KBM-7 (cell line): ENCODE measurements at places on chromosomes 11 and 22.

- DNase-seq, result no peak
Measured at GRCh38 chr11:33860926-33861325, 30.9 kb downstream of the LMO2 start.

GRCh38 chr11:27277843-27278242, 85.2 kb downstream of the CCDC34 start:
- no peak for DNase-seq

GRCh38 chr22:27116312-27117086, 459.1 kb downstream of the MIAT start:
- DNase-seq, result no peak

GRCh38 chr22:17476838-17477237, 86.5 kb upstream of the SLC25A18 start:
- no peak for DNase-seq

DNA sequence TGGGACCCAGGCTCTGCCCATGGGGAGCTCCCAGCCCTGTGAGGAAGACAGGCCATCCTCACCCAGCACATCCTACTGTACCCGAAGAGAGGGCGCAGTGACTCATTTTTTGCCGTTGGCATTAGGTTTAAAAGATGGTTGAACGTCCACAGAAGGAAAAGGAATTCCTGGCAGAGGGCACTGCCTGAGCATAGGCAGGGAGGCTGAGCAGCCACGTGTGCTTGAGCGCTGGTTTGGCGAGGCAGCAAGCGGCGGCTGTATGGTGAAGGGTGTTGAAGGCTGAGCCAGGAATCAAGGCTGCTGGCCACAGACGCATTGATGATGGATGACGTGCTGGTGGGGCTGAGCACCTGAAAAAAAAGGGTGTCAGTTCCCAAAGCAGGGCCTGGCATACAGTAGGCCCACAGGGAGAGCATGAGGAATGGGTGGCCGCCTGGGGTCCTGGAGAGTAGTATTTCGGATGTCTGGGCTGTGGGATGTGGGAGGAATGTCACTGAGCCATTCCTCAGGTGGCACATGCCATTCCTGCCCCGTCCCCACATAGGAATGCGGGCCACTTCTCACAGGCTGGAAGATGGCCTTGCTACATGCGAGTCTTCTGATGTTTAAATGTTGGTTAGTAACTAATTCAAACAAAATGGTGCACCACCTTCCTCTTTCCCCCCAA, 112.5 kb downstream of the KIAA1671 start:
- no peak for DNase-seq

GRCh38 chr22:41925783-41926460, 684 bp downstream of the TNFRSF13C start:
- DNase-seq, result peak; percentile 78

DNA sequence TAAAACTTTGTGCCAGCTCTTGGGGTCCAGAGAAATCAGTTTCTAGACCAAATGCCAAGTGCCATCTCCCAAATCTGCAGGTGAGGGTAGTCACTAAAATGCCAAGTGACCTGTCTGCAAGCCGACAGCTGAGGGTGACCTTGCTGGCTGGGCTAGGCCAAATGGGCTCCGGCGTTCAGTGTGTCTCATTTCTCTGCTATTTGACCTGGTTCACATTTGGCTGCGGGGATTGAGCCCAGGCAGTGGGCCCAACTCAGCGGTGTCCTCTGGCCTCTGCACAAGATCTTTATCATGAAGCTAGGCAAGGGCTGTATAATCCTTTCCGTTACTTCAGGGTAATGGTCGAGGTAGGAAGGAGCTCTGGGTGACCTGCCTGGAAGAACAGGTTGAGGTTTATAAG, 87.5 kb downstream of the SNX19 start:
- no peak for DNase-seq
